ENCODE measurements at places on chromosomes 2 and 18. TPM values are rescaled to one million over a fixed set of nuclear protein-coding genes. Genes with fewer than 3 reads are reported as not detected.

- no peaks in the 10 kb centered on the region for H3K36me3 ChIP-seq
- no peaks in the 10 kb centered on the region for H3K4me1 ChIP-seq
- DNase-seq, result no peak
- H3K27ac ChIP-seq, result no peak overlapping the region
Measured at GRCh38 chr18:5851998-5852397, 43.3 kb downstream of the TMEM200C start.

DNA sequence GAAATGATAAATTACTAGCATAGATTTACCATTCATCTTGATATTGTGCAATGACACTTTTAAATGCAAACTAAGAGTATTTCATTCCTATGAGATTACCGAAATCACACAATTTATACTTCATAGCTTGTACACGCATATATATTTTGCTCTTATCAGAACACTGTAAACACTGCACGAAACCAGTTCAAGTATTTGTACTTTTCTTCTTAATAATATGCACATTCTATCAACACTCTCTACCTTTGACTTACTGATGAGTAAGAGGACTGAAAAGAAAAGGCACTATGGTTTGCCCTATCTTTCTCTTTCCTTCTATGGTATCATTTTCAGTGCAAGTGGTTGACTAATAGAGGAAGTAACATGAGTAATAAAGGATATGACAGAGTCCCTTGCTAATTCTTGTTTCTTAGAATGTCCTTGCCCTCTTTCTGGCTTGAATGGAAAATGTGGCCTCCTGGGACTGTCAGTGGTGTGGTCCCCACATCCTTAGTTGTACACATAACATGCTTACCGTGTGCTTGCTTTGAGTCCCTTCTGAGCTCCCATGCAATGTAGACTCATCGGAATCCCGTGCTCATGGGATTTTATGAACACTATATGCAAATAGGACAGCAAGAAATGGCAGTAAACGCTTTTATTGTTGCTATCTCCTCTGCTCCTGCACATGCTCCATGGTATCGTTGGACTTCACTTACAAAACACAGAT lies 363.5 kb upstream of the TNP1 start:
- H3K36me3 ChIP-seq, result no peaks in the 10 kb centered on the region
- no peak overlapping the region for H3K4me3 ChIP-seq
- DNase-seq, result peak; percentile 65
- H3K27me3 ChIP-seq, result no peaks in the 10 kb centered on the region

GRCh38 chr2:43075054-43075593 lies 151.3 kb downstream of the ZFP36L2 start:
- H3K27me3 ChIP-seq, result no peaks in the 10 kb centered on the region
- DNase-seq, result peak; percentile 96
- H3K36me3 ChIP-seq, result peaks cover 12% of the 10 kb centered on the region
- peaks cover 64% of the 10 kb centered on the region for H3K4me1 ChIP-seq

DNA sequence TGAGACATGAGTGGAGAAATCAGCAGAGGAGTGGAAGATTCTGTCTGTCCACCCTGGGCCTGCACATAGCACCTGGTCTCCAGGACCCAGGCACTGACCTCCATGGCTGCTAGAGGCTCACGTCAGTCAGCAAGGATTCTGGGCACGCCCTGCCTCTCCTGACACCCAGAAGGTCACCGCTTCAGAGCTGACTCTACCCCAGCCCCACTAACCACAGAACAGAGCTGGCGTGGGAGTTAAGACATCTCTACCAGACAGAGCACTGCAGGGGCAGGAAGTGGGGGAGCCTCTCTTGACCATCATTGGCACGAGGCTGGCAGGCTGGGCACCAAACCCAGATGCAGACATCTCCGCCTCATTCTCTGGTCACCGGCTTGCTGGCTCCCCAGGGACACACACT lies 3.0 kb downstream of the ADCY3 start:
- H3K36me3 ChIP-seq, result peaks cover 21% of the 10 kb centered on the region
- H3K27me3 ChIP-seq, result no peaks in the 10 kb centered on the region
- DNase-seq, result peak; percentile 27
- H3K4me1 ChIP-seq, result peaks cover 17% of the 10 kb centered on the region
- H3K27ac ChIP-seq, result no peak overlapping the region

DNA sequence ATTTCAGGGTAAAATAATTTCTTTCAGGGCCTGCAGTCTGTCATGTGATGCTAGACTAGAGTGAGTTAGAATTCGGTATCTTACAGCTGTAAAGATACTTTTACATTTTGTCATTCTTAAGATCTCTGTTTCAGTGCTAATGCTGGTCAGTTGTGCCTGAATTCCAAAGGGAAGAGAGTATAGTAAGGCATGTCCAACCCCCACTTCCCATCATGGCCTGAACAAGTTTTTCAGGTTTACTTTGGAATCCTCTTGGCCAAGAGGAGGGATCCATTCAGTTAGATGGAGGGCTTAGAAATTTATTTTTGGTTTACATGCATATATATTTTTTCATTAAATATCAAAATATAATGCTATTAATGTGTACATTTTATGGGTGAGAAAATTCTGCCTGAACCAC lies 596.6 kb downstream of the XIRP2 start:
- H3K4me3 ChIP-seq, result no peak overlapping the region
- H3K27me3 ChIP-seq, result no peaks in the 10 kb centered on the region
- DNase-seq, result no peak
- H3K27ac ChIP-seq, result no peak overlapping the region
- peaks cover 5% of the 10 kb centered on the region for H3K4me1 ChIP-seq

DNA sequence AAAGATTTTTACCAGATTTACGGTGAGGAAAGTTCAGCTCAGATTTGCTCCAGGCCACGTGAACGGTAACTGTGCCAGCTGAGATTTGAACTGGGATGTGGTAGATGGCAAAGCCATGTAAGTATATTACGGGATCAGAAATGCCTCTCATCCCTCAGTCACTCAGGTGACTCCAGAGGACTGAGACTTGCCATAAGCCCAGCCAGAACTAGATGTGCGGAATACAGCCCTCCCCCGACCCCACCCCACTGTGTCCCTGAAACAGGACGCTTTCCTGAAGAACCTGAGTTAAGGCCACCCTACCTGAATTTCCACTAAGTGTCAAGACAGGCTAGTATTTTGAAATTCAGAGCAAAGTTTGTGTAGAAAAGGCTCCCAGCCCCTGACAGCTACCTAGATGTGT lies 1.3 kb upstream of the FHL2 start:
- no peak overlapping the region for H3K27ac ChIP-seq
- H3K27me3 ChIP-seq, result no peaks in the 10 kb centered on the region
- H3K4me3 ChIP-seq, result peak overlapping the region; percentile 87
- H3K36me3 ChIP-seq, result peaks cover 8% of the 10 kb centered on the region
- H3K4me1 ChIP-seq, result peaks cover 46% of the 10 kb centered on the region
- DNase-seq, result no peak

- H3K27me3 ChIP-seq, result no peaks in the 10 kb centered on the region
- H3K27ac ChIP-seq, result peak overlapping the region; percentile 94
Measured at GRCh38 chr2:64522843-64523428, 1.2 kb upstream of the AFTPH start.

GRCh38 chr2:10678225-10678624 lies 11.6 kb downstream of the NOL10 start:
- H3K27ac ChIP-seq, result no peak overlapping the region
- peaks cover 84% of the 10 kb centered on the region for H3K36me3 ChIP-seq
- H3K27me3 ChIP-seq, result no peaks in the 10 kb centered on the region
- DNase-seq, result no peak

DNA sequence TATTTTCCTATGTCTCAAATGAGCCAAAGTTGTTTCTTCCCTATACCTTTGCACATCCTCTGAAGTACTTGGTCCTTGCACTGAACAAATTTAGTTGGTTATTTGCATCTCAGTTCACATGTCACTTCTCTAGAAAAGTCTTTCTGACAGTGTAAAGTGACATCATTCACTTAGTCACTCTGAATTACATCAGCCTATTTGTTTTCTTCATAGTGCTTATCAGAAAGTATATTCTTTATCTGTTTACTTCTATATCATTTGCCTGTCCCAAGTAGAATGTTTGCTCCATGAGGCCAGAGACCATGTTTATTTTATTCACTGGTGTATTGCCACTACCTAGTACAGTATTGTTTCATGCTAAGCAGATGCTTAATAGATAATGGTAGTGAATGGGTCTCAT lies 173.7 kb downstream of the HNMT start:
- DNase-seq, result no peak
- H3K27ac ChIP-seq, result no peak overlapping the region
- H3K4me1 ChIP-seq, result no peaks in the 10 kb centered on the region
- no peaks in the 10 kb centered on the region for H3K36me3 ChIP-seq

- H3K4me1 ChIP-seq, result no peaks in the 10 kb centered on the region
- H3K27ac ChIP-seq, result no peak overlapping the region
- no peak overlapping the region for H3K4me3 ChIP-seq
- no peaks in the 10 kb centered on the region for H3K36me3 ChIP-seq
- H3K27me3 ChIP-seq, result no peaks in the 10 kb centered on the region
- peak; percentile 18 for DNase-seq
Measured at GRCh38 chr2:205633994-205634393, 48.3 kb upstream of the NRP2 start.

DNA sequence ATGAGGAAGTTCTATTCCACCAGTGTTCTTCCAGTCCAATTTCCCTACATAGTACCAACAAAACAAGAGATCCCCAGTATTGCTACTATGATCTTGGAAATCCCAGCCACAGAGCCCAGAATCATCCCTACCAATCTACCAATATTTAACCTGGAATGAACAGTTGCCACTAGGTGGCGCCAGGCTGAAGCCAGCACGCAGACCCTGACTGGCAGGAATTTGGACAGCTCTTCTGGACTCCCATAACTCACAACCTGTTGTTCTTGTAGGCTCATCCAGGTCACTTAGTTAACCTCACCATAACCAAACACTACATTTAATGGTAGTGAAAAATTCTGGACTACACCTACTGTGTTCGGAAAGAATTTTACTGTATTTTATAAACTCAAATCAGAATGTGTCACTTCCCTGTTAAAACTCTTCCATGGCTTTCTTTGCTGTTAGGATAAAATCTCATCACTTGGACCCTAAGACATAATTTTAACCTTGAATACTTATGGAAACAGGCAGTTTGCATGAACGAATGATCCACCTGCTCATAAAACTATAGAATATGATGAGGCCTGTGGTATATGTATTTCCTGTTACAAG lies 59.8 kb upstream of the SLC38A11 start:
- peaks cover 23% of the 10 kb centered on the region for H3K27me3 ChIP-seq
- H3K27ac ChIP-seq, result no peak overlapping the region
- no peak overlapping the region for H3K4me3 ChIP-seq
- peaks cover 5% of the 10 kb centered on the region for H3K4me1 ChIP-seq
- H3K36me3 ChIP-seq, result peaks cover 2% of the 10 kb centered on the region

DNA sequence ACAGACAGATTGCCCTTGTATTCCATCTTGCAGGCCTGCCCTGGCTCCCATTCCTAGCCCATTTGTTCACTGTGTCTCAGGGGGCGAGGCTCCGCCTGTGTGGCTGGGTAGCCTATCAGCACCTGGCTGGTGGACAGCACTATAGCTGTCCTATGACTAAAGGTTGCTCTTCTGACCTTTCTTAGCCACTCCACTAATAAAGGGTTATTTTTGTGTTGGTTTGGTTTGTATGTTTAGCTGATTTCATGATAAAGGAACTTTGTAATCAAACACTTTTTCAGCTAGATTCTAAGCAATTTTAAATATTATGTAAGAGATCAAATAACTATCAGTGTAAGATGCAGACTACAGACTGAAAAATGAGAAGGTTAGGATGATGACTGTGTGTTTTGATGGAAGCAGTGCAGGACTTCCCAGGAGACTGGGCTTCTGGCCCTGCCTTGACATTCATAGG lies 72.2 kb downstream of the CRIM1 start:
- H3K36me3 ChIP-seq, result peaks cover 56% of the 10 kb centered on the region
- H3K27ac ChIP-seq, result no peak overlapping the region
- H3K4me1 ChIP-seq, result peaks cover 25% of the 10 kb centered on the region
- no peak overlapping the region for H3K4me3 ChIP-seq

Gene KCNF1
- total RNA-seq, result not detected

Gene SPATS2L
- 67.5 TPM for total RNA-seq

Gene DYNAP
- 0.59 TPM for total RNA-seq

Gene HRH4
- total RNA-seq, result 0.10 TPM

Measured in MCF 10A (cell line).